ENCODE measurements at places on chromosomes 11 and 22. TPM values are rescaled to one million over a fixed set of nuclear protein-coding genes. Genes with fewer than 3 reads are reported as not detected.

GRCh38 chr11:111541254-111542061 is 938 bp downstream of the LAYN start:
- peak; percentile 80 for DNase-seq
- H3K4me1 ChIP-seq, result peaks cover 21% of the 10 kb centered on the region

Gene KRTAP5-7
- polyA plus RNA-seq, result not detected

Gene CCDC81
- polyA plus RNA-seq, result 0.80 TPM

- H3K4me1 ChIP-seq, result no peaks in the 10 kb centered on the region
- H3K4me3 ChIP-seq, result no peak overlapping the region
- DNase-seq, result no peak
Measured at GRCh38 chr11:119880143-119880542, 151.1 kb upstream of the NECTIN1 start.

GRCh38 chr11:17148536-17148935 is 59.2 kb downstream of the PIK3C2A start:
- H3K27me3 ChIP-seq, result no peaks in the 10 kb centered on the region
- DNase-seq, result no peak
- H3K4me1 ChIP-seq, result no peaks in the 10 kb centered on the region
- H3K4me3 ChIP-seq, result no peak overlapping the region
- H3K36me3 ChIP-seq, result peaks cover 6% of the 10 kb centered on the region

Gene UBASH3B
- 7.7 TPM for polyA plus RNA-seq

DNA sequence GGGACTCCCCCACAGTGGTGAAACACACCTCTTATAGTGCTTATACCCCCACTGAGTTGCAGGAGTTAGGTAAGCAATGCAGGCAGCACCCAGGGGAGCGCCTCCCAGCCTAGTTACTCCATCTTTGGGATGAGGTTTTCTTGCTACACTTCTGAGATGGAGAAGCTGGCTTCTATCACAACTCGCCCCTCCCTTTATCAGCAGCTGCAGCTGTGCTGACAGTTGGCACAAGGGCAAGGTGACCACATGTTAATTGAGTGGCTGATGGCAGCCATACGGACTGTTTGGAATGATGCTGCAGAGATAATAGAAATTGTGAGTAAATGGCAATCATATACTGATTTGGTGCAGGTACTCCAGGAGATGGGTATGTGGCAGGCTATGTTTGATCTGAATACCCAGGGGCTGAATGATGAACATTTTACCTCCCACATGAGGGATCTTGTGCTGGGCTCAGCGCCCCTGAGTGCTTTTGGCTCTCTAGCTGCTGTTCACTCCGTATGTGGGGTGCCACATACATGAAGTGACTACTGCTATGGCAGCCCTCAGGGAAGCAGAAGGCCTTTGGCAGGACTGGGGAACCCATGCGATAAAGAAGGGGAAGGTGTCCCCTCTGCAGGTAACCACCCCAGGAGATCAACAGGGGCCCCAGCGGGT is 29.2 kb upstream of the KCNA4 start:
- H3K4me3 ChIP-seq, result no peak overlapping the region
- H3K27me3 ChIP-seq, result no peaks in the 10 kb centered on the region
- H3K4me1 ChIP-seq, result no peaks in the 10 kb centered on the region

- no peaks in the 10 kb centered on the region for H3K27me3 ChIP-seq
- H3K27ac ChIP-seq, result no peak overlapping the region
- no peak overlapping the region for H3K4me3 ChIP-seq
- DNase-seq, result no peak
- H3K36me3 ChIP-seq, result no peaks in the 10 kb centered on the region
- peaks cover 5% of the 10 kb centered on the region for H3K4me1 ChIP-seq
Measured at GRCh38 chr11:59223177-59223576, 10.4 kb upstream of the MPEG1 start.

GRCh38 chr11:63502252-63502820 is 3.5 kb upstream of the LGALS12 start:
- DNase-seq, result no peak
- no peaks in the 10 kb centered on the region for H3K27me3 ChIP-seq
- no peak overlapping the region for H3K4me3 ChIP-seq

- peaks cover 9% of the 10 kb centered on the region for H3K27me3 ChIP-seq
- H3K4me3 ChIP-seq, result no peak overlapping the region
- peak overlapping the region; percentile 67 for H3K27ac ChIP-seq
- peaks cover 36% of the 10 kb centered on the region for H3K4me1 ChIP-seq
- DNase-seq, result peak; percentile 64
Measured at GRCh38 chr11:2551131-2551530, 106.3 kb downstream of the KCNQ1 start.

DNA sequence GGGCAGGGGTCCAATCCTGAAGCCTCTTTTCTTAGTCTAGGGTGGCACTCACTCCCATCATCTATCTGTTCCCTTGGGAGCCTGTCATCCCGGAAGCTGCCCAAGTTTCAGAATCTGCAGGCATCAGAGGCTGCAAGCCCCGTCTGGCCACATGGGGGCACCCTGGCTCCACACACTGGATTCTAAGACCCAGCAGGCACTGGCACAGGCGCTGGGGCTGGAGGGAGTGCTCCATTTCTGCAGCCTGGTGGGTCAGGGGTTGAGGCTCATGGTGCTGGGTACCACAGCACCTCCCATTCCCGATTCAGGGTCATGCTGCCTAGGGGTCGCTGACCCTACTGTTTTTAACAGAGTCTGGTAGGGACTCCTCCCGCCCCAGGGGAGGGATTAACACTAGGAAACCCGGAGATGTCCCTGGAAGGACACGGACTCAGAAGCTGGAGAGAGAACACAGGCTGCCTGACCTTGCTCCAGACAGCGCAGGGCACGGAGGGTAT is 243.9 kb upstream of the SYN3 start:
- no peaks in the 10 kb centered on the region for H3K36me3 ChIP-seq
- H3K27ac ChIP-seq, result no peak overlapping the region
- DNase-seq, result peak; percentile 74
- H3K4me1 ChIP-seq, result peaks cover 9% of the 10 kb centered on the region

Gene DDIAS
- 3.8 TPM for polyA plus RNA-seq

Gene SMIM38
- polyA plus RNA-seq, result 0.26 TPM

GRCh38 chr11:119845756-119846155 is 116.8 kb upstream of the NECTIN1 start:
- H3K4me3 ChIP-seq, result no peak overlapping the region
- no peaks in the 10 kb centered on the region for H3K36me3 ChIP-seq
- DNase-seq, result no peak
- no peak overlapping the region for H3K27ac ChIP-seq

DNA sequence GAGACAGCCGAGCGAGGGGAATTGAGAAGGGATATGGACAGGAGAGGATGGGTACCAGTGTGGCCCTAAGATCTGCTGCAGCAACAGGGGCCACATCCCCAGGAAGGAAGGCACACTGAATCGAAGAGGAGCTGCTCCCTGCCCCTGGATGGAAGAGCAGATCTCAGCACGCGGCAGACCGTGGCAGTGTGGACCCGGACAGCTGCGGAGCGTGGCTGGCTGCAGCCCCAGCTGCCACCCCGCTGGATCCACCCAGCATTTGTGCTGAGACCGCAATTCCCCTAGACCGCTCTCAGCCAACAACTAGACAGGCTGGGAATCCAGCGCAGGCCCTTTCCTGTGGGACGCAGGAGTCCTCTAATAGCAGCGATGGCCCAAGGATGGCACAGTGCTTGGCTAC is 94.7 kb downstream of the NECTIN1 start:
- peak overlapping the region; percentile 82 for H3K27ac ChIP-seq
- no peak overlapping the region for H3K4me3 ChIP-seq
- no peaks in the 10 kb centered on the region for H3K36me3 ChIP-seq
- peaks cover 7% of the 10 kb centered on the region for H3K27me3 ChIP-seq
- peaks cover 61% of the 10 kb centered on the region for H3K4me1 ChIP-seq

Gene STX3
- polyA plus RNA-seq, result 3.6 TPM

GRCh38 chr11:82034527-82034926 is 699.1 kb downstream of the FAM181B start:
- H3K36me3 ChIP-seq, result no peaks in the 10 kb centered on the region
- no peaks in the 10 kb centered on the region for H3K4me1 ChIP-seq
- no peaks in the 10 kb centered on the region for H3K27me3 ChIP-seq
- no peak for DNase-seq

GRCh38 chr11:105224482-105225253 is 85.1 kb upstream of the CARD18 start:
- H3K4me1 ChIP-seq, result peaks cover 4% of the 10 kb centered on the region
- no peak overlapping the region for H3K27ac ChIP-seq
- no peaks in the 10 kb centered on the region for H3K36me3 ChIP-seq

Gene OR8B2
- polyA plus RNA-seq, result not detected

- no peak overlapping the region for H3K4me3 ChIP-seq
- H3K4me1 ChIP-seq, result peaks cover 3% of the 10 kb centered on the region
- H3K36me3 ChIP-seq, result no peaks in the 10 kb centered on the region
- peak; percentile 86 for DNase-seq
- H3K27ac ChIP-seq, result peak overlapping the region; percentile 56
Measured at GRCh38 chr11:91133361-91133760, 910.5 kb upstream of the CHORDC1 start.

Data from muscle of leg (tissue), 16 donors.